Mucosa of gallbladder (tissue), 1 donor: ENCODE measurements at places on chromosomes 7 and 10. TPM values are rescaled to one million over a fixed set of nuclear protein-coding genes. Genes with fewer than 3 reads are reported as not detected.
A peak's percentile ranks its signal among the peaks of the same experiment; 100 is the strongest.

DNA sequence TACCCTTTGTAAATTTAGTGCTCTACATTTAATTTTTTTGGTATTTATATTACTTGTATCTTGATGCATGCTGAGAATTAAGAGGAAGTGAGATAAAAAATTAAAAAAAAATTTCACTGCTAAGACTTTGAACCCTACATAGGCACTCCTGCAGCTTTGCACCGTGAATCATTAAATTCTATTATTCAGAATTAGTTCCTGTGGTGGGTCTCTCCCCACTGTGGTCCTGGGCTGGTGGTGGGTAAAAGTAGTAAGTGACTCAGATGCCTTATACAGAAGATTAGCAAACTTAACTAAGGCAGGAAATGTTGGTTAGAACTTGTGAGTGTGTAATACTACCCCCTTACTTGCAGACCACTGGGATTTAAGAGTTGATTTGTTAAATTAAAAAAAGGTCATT is 72.6 kb downstream of the AP3M1 start:
- DNase-seq: no peak

- DNase-seq: no peak
Measured at GRCh38 chr7:93226310-93226709, at the start of gene HEPACAM2. Gene HEPACAM2, minus strand, starts transcription at chr7:93226469.

GRCh38 chr10:13916384-13916947 is 329.7 kb downstream of the PRPF18 start:
- no peak for DNase-seq

GRCh38 chr10:103980288-103980906 is 13.5 kb downstream of the SLK start:
- no peak for DNase-seq

DNA sequence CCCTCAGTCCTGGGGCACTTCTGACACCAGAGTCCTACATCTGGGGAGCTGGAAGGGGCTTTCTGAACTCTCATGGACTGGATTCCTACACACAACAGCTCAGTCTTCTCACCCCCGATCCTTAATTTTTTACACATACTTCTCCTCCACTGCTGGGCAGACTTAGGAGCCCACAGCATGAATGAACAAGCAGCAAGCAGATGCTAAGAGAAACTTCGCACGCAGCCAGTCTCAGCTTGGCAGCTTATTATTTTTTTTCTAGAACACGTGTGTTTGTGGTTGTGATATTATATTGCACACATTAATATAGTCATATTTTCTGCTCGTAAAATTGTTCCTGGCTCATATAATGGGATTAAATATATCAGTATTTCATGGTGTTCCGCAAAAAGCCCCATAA is 50.9 kb upstream of the LOXL4 start:
- no peak for DNase-seq

- no peak for DNase-seq
Measured at GRCh38 chr7:50560865-50561351, 4.3 kb downstream of the DDC start.

The LRRD1 gene
- total RNA-seq: not detected

- no peak for DNase-seq
Measured at GRCh38 chr7:37718585-37718984, 35.0 kb downstream of the GPR141 start.

DNA sequence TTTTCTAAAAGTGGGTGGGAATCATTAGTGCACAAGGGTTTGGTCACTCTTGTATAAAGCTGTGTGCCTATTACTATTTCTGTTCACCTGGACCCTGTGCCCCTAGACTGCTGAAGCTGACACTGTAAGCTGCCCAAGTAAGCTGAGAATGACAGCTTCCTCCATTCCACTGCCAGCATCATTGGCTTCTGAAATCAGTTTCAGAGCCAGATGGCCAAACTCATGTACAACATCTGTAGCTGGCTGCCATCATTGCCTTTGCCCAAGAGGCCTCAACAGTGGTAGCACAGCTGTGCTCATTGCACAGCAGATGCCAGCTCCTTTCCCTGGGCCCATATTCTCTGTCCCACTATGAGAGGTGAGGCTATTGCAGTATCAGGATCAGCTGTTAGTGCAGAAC is 165.7 kb downstream of the CPEB3 start:
- DNase-seq: no peak

GRCh38 chr10:28778524-28778923 is 101.2 kb downstream of the BAMBI start:
- DNase-seq: no peak

The FAM24B gene
- 4.9 TPM for total RNA-seq

GRCh38 chr10:22712956-22713852 is 1.2 kb downstream of the PIP4K2A start:
- no peak for DNase-seq

- no peak for DNase-seq
Measured at GRCh38 chr7:55458351-55458750, 93.2 kb downstream of the LANCL2 start.

GRCh38 chr10:112214298-112214926 is 30.8 kb upstream of the GPAM start:
- DNase-seq: no peak

The GIMAP1 gene
- total RNA-seq: 5.1 TPM

DNA sequence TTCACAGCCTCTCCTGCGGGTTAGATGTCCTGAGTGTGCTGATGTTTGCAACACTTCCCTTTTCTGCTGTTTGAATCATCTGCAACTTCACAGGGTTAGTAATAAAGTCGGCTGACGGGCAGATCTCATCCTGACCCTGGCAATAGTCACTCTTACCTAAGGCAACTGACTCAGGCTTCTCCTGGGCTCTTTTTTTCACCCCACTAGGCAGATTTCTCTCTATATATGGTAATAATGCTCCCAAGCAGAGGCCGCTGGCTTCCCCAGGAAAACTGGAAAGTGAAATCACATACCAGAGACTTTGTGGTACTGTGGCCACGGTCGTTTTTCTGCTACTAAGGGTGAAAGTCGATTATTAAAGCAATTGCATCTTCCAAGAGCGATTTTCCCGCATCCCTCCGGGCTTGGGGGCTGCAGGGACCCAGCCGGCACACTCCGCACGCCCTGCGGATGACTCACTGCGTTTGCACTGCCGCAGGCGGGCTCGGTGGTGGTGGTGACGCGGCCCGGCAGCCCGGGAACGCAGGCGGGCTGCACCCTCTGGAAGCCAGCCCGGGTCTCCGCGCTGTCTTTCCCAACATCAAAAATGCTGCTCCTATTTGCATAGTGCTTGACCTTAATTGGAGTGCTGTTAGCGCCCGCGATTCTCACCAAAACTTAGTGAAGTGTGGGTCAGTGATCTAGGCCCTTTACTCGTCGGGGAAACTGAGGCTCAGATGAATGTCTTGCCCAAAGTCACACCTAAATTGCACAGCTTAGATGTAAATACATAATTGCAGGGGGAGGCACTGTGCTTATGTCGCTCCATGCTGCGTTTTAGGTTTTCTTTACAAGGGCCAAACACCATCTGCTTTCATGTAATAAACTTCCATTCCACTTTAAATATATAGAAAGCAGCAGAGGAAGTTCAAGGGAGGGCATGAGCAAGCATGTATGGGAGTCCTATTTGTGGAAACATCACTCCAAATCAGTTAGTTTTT is 47.6 kb upstream of the ITGB1 start:
- peak; percentile 75 for DNase-seq

The MYPN gene
- not detected for total RNA-seq

- no peak for DNase-seq
Measured at GRCh38 chr10:24894728-24895127, 57.7 kb downstream of the PRTFDC1 start.

- DNase-seq: no peak
Measured at GRCh38 chr7:108303332-108303731, 152.9 kb downstream of the NRCAM start.

GRCh38 chr10:115026746-115027140 is 66.4 kb upstream of the ATRNL1 start:
- DNase-seq: no peak

The KIF20B gene
- 2.9 TPM for total RNA-seq

The EMX2 gene
- total RNA-seq: 2.9 TPM
